ENCODE measurements at places on chromosomes 3 and 15.

DNA sequence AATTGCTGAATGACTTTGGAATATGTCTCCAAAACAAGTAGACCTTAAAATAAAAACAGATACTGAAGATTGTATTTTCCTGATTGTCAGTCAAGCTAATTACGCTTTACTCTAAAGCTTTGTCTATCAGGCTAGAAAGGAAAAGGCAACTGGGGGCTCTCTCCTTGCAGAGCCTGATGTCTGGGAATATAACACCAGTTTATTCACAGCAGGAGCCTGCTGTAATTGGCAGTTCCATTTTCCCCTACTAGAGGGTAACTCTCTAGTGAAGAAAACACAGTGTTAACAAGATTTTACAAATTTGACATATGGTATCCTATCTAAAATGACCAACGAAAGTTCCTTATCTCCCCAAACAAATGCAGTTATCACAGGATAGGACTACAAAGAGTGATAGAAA, 158.8 kb downstream of the PDZRN3 start:
- DNase-seq, result no peak

GRCh38 chr15:72564091-72564490, 90.0 kb downstream of the ARIH1 start:
- no peak for DNase-seq

GRCh38 chr15:84600331-84600686, 500 bp upstream of the ZSCAN2 start:
- DNase-seq, result peak; percentile 86

- DNase-seq, result no peak
Measured at GRCh38 chr3:134749802-134750553, 45.1 kb upstream of the EPHB1 start.

DNA sequence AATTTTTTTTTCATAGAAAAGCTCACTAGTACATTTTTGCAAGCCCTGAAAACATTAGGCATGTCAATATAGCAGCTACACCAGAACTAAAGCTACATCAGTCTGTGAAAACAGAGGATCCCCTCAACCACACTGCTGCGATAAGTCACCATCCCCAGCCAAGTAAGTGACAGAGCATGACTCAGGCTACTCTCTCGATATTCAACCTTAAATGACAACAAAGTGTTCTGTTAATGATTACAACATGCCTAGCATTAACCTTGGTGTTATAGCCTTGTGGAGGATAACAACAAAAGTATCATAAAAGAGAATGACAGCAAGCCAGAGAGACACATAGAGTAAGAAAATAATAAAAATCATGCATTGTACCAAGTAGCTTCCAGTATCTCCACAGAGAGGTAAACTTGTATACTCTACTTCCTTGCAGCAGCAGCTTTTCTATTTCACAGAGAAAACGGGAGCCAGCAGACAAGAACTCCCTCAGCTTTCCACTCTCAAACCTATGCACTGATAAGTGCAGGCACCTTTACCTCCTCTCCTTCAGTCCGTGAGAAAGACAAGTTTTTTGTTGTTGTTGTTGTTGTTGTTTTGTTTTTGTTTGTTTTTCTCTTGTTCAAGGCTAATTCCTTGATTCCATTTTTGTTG, 76.6 kb downstream of the GBE1 start:
- no peak for DNase-seq

DNA sequence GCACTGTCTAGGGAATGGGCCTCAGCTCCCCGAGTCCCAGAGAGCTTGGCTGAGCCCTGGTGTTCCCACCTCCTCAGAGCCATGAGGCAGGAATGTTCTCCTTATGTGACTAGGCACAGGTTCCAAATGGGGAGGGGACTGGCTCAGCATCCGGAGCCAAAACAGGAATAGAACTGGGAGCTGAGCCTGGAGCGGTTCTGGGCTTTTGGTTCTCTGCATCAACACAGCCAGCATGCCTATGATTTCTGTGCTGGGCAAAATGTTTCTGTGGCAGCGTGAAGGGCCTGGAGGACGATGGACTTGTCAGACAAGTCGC, at the start of gene FAM131A:
Gene FAM131A, plus strand, starts transcription at position 202 of the 316 bp plus-strand sequence. Its CDS starts 31 bp downstream, at position 233.
- no peak for DNase-seq

GRCh38 chr3:131353986-131354385, 27.6 kb upstream of the NUDT16 start:
- no peak for DNase-seq

DNA sequence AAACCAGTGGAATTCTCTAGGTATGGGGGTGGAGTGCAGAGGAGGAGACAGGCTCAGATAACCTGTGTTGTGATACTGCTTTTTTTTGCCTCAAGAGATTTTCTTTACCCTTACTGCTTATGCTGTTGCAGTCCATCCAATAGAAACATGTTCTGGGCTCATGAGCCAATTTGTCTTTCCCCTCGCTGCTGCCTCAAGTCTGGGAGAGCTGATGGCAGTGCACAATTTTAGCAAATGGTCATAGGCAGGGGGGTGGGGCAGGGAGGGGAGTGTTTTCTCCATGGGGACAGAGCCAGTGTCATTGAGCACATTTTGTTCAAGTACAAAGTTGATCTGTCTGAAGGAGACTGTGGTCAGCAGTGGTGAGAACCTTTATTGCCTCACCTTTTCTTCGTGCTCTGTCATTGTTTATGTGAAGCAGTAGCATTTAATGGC, 134.9 kb downstream of the MBNL1 start:
- no peak for DNase-seq

DNA sequence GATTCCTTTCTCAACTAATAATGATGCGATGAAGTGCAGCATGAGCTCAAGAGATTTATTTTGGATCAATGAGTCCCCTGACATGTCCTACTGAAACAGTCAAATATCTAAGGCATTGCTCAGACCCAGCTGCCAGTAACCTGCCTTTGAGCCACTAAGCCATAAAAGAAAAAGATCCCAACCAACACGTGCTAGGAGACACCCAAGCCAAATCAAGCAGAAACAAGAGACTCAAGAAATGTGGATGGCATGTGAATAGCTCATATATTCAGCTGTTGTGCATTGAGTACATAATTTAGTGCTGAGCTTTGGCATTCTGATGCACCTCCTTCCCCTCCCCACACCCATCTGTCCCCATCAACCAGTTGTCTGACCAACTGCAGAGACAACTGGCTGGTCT, 29.2 kb downstream of the GJD2 start:
- DNase-seq, result no peak

- DNase-seq, result no peak
Measured at GRCh38 chr3:143952569-143953072, 19.0 kb upstream of the DIPK2A start.
